ENCODE measurements at places on chromosomes 5 and 9.
A peak's percentile ranks its signal among the peaks of the same experiment; 100 is the strongest.

DNA sequence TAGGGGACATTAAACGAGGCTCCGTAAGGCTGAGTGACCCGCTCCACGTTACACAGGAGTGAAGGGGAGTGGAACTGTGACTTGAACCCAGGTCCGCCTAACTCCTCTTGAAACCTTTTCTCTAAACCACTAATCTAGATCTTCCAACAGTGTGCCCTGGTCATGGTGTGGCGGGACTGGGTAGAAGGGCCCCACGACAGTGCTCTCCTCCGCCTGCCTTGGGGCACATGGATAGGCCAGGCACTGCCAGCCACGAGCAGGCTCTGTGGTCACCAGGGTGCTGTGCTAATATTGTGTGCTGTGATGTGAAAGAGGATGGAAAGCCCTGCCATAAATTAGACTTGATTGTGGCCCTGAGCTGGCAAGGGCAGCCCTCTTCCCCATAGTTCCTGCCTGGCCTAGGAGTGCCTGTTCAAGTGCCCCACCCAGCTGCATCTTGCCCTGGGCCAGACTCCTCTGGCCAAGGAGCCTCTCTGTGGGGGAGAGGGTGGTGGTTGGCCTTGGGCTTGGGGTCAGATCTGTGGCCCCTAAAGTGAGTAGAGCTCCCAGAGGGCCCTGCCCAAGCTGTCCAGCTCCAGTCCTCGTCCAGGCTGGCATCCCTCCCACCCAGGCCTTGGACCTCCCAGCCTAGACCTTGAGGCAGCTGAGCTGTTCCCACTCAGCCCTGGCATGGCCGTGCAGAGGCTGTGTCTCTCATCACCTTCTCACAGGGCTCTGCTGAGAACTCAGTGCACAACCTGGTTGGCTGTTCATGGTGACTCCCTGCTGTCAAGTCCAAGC is 67.8 kb upstream of the TBC1D2 start:
- DNase-seq: no peak

DNA sequence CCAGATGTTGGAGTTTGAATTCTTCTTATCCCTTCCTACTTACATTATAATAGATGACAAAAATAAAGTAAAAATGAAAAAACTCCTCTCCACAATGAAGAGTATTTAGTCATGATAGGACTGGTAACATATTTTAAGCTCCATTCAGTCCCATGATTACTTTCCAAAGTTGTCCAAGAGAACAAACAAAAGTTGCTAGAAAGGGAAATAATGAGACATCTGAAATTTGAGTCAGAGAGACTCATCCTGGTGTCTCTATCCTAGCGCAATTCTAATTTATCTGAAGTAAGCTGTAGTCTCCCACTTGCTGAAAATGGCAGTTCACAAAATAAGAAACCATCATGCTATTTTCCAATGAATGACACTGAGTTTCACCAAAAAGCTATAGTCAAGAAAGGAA is 152.2 kb downstream of the BNC2 start:
- no peak for DNase-seq

DNA sequence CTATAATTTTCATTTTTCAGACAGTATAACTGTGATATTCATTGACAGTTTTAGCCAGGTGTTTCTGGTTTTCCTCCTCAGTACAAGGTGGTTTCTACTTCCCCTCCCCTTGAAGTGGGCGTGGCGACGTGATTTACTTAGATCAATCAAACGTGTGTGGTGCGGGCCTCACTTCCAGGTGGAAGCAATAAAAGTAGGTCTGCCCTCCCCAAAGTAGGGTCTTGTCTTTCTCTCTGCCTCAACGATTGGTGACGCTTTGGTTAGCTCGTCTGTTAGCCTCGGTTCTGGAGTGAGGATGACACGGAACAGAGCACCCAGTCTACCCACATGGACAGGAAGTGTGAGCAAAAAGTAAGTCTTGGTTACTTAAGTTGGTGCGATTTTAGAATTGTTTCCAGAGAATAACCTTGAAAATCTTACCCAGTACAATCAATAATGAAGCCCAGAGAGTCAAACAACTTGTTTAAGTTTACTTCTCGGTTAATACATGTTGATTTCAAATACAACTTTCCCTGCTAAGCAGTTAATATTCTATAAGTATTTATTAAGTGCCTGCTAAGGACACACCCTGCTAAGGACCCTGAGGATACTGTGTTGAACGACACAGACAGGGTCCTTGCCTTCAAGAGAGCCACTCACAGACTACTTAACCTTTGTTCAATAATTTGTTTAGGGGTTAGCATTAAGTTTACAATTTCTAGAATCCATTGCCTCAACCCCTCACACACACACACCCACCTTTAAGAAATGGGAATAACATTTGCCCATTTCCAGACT is 48.4 kb downstream of the COX7C start:
- DNase-seq: no peak

GRCh38 chr9:9392755-9393154 is 1220.0 kb downstream of the PTPRD start:
- no peak for DNase-seq

GRCh38 chr5:35898952-35899660 is 39.3 kb downstream of the CAPSL start:
- no peak for DNase-seq

GRCh38 chr5:86865256-86865785 is 247.6 kb downstream of the COX7C start:
- DNase-seq: no peak

DNA sequence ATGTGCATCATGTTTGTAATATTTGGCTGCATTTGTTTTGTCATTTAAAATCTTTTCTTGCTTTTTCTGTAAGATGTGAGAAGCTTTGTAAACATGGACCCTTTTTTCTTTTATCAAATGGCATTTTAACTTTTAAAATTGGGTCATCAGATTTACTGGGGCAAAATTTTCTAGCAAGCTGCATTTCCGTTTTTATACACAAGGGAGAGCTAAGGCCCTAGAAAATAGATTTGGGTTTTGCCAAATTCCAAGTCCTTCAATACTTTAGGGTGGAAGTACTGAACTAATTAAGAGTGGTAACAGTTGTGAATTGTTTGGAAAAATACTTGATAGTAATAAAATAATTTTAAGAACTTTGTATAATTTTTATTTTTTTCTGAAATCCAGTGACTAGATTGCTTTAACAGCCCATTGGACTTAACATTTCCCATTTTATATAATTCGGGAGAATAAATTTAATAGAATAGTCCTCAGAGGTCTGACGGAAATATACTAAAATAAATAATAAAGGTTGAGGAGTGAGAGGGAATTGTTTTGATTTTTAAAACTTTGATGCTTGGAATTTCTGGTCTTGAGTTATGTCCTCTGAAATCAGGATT is 117.4 kb downstream of the SMARCA2 start:
- DNase-seq: peak; percentile 16

- no peak for DNase-seq
Observed at GRCh38 chr5:10367579-10367978, 14.1 kb downstream of the MARCHF6 start.

GRCh38 chr9:76290555-76290954 is 103.7 kb downstream of the RFK start:
- no peak for DNase-seq

DNA sequence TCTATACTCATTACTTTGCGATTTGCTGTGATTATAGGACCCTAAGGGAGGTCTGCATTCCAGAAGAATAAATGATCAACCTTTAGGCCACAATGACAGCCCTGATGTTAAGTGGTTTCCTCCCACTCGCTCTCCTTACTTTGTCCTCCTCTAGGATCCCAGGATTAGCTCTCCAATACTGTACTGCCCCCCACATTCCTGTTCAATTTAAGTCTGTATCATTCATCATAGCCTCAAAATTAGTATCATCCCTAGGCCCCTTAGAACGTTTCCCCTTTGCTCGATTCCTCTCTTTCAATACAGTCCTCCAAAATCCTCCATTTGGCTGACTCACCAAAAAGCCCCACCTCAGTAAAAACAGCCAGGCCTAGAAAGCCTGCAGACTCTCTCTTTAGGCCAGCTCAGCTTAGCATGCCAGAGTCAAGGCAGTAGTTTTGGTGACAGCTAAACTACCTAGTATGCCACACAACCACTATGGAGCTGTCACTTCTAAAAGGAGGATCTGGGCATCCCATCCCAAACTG is 24.4 kb downstream of the RNF145 start:
- DNase-seq: peak; percentile 89

DNA sequence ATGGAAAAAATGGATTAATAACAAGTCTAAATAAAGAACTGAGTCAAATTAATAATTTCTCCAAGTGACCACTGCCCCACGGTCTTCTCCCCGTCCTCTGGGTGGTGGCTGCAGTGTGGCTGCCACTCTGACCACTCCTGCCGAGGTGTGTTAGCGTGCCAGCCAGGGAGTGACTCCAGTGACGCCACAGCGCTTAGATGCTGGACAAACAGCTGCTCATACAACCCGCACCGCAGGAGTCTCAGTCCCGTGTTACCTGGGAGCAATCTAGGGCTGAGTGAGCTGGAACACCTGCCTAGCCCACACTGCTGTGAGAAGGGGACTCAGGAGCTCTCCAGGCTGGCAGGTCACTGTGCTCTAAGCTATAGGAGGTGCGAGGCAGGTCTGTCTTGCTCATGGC is 10.2 kb downstream of the MAPK9 start:
- no peak for DNase-seq

- no peak for DNase-seq
Observed at GRCh38 chr5:148825716-148826052, 727 bp upstream of the ADRB2 start.

DNA sequence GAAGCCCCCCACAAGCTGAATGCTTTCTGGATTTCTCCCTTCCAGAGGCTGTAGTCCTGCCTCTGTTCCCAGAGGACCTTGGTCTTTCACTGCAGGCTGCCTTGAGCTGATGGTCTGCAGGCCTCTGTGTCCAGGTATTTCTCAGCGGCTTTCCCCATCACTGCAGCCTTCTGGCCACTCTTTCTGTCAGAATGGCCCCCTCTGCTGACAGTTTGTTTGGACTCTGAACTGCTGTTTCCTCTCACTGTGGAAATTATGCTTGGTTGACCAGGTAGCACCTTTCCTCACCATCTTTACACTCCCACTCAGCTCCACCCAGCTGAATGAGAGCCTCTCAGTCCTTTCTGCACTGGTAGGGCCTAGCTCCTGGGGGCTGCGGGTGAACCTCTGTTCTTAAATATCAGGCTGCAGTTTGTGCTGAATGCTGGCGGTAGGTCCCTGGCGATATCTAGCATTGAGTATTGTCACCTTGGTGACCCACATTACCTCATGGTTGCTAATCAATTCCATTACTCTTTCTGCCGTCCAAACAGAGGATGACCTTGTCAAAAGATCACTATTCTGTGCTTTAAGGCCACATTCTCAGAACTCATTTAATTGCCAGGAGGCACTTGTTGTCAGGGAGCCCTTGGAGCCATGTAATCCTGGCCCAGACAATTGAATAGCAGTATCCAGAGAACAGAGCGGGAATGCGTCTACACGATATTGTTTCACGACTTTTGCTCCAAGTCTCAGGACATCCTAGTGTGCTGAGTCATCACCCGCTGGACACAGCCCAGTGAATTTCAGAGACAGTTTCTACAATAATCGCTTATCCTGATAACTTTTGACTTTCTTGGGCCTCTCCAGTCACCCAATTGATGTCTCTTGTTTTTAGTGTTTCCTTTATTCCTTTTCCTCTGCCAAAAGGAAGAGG is 230.2 kb downstream of the TENT4A start:
- DNase-seq: no peak

GRCh38 chr5:174323878-174324281 is 278.4 kb downstream of the NSG2 start:
- no peak for DNase-seq

- no peak for DNase-seq
Observed at GRCh38 chr5:55096861-55097260, 5.6 kb upstream of the GZMA start.

DNA sequence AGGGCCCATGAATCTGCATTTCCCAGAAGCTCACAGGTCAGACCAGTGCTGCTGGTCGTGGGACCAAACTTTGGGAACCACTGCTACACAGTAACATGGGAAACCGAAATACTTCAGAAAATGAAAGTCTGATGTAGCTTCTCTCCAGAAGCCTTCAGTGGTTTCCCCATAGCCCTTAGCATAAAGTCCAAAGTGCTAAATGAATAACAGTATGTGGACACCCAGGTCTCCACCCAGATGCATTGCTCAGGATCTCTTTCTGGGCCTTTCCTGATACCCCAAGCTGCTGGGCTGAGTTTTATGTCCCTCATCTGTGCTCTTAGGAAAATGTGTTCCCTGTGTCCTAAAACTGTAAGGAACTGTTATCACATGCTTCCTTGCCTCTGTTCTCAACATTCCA is 100.4 kb downstream of the NFIB start:
- DNase-seq: no peak

DNA sequence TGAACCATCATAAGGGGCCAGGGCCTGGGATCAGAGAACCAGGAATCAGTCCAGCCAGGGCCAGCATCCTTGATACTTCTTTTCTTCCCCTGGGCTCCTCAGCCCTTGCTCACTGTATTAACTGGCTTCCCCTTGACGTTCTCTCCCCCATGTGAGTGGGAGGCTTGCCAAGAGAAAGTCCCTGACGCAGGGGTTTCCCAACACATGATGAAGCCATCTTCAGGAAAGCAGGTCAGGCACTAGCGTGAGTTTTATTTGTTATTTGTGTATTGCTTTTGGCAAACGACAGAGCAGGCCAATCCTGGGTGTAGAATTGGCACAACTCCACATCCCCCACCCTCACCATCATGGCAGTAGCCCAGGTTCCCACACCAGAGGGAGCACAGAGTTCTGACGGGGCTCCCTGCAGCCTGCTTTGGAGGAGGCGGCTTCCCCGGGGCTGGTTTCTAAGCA is 165.5 kb upstream of the NFIL3 start:
- DNase-seq: no peak

DNA sequence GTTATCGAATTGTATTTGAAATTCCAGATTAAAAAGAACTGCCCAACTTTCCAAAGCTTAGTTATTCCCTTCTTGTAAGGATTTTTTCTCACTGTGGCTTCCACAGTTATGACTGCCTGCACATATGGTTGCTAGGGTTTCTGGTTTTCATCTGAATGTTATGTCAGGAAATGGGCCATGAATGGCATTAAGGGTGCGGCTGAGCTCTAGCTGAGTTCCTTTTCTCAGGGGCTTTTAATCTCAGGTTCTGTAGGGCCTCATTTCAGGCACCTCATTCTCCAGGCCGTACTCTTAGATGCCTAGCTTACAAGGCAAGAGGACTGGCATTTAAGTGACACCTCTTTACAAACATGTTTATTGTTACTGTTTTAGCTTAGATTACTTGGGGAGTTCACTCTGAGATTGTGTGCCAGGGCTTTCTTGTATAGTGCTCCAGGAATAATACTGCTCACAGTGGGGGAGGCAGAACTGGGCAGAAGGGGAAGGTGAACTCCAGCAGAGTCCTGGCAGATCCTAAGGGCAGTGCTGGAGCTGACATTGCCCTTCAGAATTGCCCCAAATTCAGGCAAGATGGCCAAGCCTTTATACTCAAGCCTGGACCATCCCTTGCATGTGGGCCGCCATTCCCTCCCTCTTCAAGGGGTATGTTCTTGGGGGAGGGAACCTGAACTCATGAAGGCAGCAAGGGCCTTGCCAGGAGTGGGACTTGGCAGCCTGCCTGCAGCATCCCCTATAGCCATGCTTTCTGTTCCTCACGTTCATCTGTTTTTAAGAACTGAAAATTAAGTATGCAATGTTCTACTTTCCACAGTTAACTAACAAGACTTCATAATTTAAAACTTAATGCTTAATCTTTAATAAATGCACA is 111.5 kb downstream of the KDM4C start:
- no peak for DNase-seq
